Right hindlimb (tissue), 1 donor: ENCODE measurements at places on chromosomes 6 and 20.

DNA sequence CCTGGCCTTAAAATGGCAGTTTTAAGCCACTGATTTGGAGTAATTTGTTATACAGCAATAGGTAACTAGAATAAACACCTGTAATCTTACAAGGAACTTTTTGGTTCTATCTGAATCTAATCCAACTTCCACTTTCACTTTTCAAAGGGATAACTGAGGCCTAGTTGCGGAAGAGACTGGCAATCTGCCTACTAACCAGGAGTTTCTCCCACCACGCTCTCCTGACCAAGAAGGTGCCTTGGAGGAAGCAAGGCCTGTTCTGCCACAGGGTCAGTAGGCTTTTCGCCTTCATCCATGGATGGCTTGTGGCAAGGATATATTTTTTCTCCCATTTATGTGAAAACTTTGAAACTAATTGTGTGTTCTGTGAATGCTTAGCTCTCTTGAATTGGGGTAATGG is 12.9 kb upstream of the MYBL2 start:
- DNase-seq: no peak

DNA sequence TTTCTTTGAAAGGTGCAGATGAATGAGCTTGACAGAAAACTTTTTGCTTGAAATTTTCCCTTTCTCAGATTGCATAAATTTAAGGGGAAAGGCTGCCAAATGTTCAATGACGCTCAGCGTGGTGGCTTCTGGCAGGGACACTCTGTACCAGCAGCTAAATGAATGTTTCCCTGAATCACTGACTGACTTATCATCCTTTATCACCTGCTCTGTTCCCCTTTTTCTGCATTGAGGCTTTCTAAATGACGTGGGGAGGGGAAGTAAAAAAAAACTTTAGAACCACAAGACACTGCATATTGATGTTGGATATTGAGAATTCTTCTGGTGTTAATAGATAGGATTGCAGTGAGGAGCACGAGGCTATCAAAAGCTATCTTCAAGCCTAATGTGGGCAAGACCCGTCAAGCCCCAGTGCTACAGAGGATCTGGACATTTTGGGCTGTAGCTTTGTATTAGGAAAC is 46.9 kb upstream of the ENPP5 start:
- DNase-seq: no peak

DNA sequence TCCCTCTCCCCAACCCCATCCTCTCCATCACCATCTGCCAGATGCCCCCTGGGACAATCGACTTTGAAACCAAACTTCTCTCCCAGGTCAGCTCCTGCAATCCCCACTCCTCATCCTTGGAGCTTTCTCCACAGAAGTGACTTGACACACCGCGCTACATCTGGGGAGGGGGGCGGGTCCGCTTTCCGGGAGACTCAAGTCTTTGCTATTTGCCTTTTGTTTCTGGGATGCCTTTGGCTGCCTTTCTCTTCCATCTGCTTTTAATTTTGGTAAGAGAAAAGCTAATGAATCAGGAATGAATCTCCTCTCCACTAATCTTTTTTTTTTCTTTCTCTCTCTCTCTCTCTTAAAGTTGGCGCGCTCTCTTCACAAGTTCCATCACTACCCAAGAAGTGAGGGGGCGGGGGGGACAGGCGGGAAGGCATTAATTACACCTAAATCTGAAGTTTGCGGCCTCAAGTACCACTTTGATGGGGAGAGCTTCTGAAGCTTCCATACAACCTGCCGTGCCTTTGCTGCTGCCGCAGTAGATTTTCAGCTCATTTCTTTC is 664 bp upstream of the TPBG start:
- peak; percentile 71 for DNase-seq

DNA sequence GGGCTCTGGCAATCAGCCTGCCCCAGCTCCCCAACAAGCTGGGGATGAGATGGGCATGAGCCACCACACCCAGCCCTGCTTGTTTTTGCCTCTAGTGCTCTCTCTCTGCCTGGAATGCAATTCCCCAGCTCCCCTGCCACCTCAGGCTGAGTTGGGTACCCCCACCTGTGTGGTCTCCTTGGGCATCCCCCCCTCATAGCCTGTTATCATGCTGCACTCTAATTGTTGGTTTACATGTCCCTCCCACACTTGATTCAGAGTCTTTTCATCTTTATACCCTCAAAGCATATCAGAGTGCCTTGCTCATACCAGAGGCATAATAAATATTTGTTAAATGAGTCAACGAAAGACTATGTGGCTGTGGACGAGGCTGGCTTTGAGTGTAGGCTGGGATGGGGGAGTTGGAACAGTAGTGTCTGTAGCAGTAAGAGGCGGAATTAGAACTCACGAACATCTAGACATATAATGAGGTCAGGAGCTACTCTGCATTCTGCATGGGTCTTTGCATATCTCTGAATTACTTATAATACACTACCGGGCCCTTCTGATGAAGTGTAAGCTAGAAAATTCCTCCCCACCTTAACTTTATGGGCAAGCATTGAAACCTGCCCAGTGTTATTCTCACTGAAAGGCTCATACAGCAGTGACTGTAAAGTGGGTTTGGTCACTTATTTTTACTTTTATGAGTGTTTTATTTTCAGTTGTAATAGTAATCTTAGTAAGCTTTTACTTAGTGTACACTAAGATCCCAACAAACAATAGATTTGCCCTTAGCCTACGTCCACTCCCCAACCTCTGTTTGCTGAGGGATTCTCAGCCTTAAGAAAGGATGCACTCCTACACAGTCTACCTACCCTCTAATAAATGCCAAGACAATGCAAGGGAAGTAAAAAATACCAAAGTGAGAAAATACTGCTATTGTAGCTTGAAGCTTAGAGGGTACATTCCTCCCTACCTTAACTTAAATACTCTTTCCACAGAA is 58.7 kb downstream of the EDN1 start:
- no peak for DNase-seq

DNA sequence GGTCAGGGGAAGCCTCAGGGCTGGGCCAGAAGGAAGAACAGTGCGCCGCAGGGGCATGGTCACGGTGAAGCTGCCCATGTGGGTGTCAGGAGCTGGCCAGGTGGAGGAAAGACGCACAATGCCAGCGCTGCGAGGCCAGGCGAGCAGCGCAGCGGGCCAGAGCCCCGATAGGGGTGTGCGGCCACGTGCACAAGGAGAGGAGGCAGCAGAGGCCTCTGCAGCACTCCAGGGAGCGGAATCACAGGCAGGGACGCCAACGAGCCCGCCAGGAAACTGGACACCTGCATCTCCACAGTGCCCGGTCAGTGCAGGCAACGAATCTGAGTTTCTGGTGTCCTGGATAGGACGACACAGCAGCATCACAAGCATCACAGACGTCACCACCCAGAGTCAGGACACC is 35.7 kb downstream of the TAF4 start:
- DNase-seq: no peak

- DNase-seq: no peak
Measured at GRCh38 chr6:126812651-126813050, 305.8 kb upstream of the RSPO3 start.

GRCh38 chr6:33995309-33996119 is 150.4 kb downstream of the GRM4 start:
- no peak for DNase-seq

- peak; percentile 90 for DNase-seq
Measured at GRCh38 chr20:63739130-63740069, at the start of gene SLC2A4RG. Gene SLC2A4RG (plus strand): TSS chr20:63739776. CDS start chr20:63739913, 137 bp downstream.

- DNase-seq: no peak
Measured at GRCh38 chr6:93896081-93896480, 476.7 kb upstream of the EPHA7 start.

DNA sequence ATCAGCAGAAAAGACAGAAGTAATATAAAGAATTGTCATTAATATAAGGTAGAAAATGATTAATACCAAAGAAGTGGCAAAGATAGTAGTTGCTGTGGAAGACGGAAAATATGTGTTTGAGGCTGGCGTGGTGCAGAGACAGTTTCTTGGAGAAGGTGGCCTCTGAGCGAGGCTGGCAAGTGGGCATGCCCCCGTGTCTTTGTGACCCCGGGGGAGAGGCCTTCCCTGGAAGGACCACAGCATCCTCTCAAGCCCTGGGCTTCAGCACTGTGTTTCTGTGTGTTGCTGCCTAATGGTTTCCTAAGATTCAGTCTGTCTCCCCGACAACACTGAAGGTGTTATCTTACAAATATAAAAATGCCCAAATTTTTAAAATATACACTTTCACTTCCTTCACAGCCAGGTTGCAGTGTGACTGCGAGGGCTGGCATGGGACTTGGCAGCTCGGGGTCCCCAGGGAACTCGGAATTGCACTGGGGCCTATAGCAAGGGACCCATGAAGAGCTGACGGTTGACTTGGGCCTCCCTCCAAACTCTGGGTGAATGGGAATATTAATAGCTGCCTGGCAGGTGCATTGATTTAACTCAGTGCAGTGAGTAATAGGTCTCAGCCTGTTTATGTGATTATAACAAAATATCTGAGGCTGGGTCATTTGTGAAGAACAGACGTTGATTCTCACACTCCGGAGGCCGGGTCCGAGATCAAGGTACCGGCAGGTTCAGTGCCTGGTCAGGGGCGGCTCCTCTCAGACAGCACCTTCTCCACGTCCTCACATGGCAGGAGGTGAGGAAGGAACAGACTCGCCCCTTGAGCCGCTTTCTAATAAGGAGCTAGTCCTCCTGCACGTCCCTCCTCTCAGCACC is 47.4 kb upstream of the AFDN start:
- DNase-seq: no peak

- peak; percentile 84 for DNase-seq
Measured at GRCh38 chr20:64053841-64054661, 4.6 kb upstream of the SOX18 start.

DNA sequence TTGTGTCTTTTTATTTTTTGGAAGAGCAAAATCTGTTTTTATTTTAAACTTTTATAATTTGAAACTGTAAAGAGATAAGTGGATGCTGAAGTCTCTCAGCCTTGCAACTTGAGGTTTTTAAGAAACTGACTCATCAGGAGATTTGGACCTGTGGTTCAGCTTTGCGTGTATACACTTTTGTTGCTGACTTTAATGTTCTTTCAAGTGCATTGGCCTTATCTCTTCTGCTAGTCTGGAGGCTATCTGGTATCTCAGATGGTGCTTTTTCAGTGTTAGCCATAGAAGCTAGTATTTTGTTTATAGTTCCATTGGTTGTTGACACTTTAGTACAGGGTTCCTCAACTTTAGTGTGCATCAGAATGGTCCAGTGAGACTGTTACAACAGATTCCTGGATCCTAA is 504.0 kb upstream of the SPTLC3 start:
- DNase-seq: no peak

GRCh38 chr6:40640599-40641227 is 53.5 kb upstream of the LRFN2 start:
- peak; percentile 75 for DNase-seq

GRCh38 chr6:90494067-90494780 is 92.6 kb downstream of the MAP3K7 start:
- DNase-seq: no peak

- DNase-seq: no peak
Measured at GRCh38 chr6:125939791-125940190, 16.8 kb upstream of the HINT3 start.

DNA sequence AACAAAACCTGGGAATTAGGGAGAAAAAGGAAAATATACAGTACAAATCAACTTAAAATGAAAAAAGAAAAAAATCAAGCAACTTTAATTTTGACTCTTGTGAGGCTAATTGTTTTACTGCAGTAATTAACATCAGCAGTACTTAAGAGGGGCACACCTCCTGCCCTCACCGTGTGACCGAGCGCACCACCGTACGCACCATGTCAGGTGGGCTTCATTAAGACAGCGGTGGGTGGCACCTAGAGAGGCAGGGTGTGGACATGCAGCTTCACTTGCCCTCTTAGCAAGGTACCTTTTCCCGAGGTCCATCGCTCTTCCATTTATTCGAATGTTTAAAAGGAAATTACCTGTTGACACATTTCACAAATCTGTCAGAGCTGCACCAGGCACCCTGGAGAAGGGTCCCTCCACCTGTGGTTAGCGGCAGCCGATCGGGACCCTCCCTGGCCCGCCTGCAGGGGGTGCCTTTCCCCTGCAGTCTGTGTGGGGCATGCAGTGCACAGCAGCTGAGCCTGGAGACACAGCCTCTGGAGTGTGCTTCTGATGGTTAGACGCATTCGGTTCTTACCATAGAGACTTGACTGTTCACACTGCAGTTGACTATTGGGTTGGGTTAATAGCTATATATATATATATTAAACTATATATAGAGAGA is 184.1 kb downstream of the TMEM242 start:
- no peak for DNase-seq

GRCh38 chr20:52010541-52010940 is 181.0 kb downstream of the ZFP64 start:
- DNase-seq: no peak

DNA sequence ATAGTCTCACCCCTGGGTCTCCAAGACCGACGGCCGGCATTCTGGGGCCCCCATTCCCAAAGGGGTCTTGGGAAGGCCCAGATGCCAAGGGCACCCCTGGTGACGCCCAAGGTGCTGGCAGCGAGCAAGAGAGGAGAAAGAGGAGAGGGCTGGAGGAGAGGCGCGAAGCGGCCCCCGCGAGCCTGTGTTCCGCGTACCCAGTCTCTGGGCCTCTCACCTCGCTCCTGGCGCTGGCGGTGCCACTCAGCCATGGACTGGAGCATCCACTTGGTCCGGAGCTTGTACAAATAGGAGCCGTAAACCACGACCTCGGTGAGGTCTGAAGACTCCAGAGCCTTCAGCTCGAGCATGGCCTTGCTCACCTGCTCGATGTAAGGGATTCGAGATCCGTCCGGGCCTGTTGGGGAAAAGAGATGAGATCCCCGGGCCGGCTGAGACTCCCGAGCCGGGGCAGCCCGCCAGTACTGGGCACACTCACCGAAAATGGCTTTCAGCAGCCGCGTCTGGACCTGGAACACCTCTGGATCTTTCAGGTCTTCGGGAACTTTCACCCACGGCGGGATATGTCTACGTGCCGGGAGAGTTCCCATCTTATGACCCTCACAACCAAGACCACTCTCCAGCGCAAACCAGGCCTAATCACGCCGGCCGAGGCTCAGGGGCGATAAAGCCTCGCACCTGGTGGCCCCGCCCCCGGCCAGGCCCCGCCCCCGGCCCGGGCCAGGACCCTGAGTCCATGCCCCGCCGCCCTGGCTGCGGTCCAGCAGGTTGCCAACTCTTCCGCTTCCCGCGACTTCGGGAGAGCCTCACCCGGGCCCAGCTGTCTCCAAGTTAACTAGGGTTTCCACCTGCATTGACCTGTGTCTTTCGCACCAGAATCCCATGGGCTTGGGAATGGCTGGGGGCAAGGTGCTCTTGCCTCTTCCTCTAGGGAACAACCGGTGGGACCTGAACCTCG is at the start of gene DPPA5:
Gene DPPA5 (minus strand): TSS at position 641 of the 958 bp plus-strand sequence. CDS start 51 bp downstream, at position 590.
- DNase-seq: no peak

GRCh38 chr6:53651764-53652401 is 13.7 kb downstream of the KLHL31 start:
- peak; percentile 80 for DNase-seq

DNA sequence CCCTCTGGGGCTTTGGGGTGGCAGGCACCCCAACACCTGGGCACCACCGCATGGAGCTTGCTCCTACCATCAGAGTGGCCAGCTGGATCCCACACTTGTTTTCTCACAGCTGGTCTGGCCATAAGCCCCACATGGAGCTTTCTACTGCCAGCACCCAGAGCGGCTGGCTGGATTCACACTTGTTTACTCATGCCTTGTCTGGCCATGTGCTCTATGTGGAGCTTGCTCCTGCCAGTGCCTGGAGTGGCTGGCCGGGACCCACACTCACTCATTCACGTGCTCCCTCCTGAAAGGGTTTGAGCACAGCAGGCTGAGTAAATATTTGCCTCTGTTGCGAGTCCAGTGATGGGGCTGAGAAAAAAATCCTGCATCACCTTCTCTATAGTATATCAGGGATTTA is 487.0 kb downstream of the CD109 start:
- DNase-seq: no peak
